GM12878 (cell line): ENCODE measurements at places on chromosomes 6 and 20. TPM values are rescaled to one million over a fixed set of nuclear protein-coding genes. Genes with fewer than 3 reads are reported as not detected.

CD24 gene
- 4.3 and 5.5 TPM in 2 replicates for polyA plus RNA-seq

ENPP4 gene
- 5.4 and 6.0 TPM in 2 replicates for polyA plus RNA-seq

SIRPA gene
- polyA plus RNA-seq, result 2.1 and 3.7 TPM in 2 replicates

RBPJL gene
- polyA plus RNA-seq, result not detected in 2 replicates

SNAP91 gene
- 0.08 and 0.18 TPM in 2 replicates for polyA plus RNA-seq

SPINT4 gene
- polyA plus RNA-seq, result not detected in 2 replicates

HLA-DQB2 gene
- polyA plus RNA-seq, result 20.2 and 23.2 TPM in 2 replicates

GPR63 gene
- polyA plus RNA-seq, result 1.8 and 1.9 TPM in 2 replicates

TFAP2A gene
- polyA plus RNA-seq, result 0.36 TPM in 1 of 2 replicates, not detected in the other
